IgD-negative memory B cell (primary cell): ENCODE measurements at places on chromosomes 16 and 17. TPM values are rescaled to one million over a fixed set of nuclear protein-coding genes. Genes with fewer than 3 reads are reported as not detected.

TEDC2 gene
- 1.0 TPM for polyA plus RNA-seq

KRT27 gene
- not detected for polyA plus RNA-seq

KRT32 gene
- not detected for polyA plus RNA-seq

CDH16 gene
- not detected for polyA plus RNA-seq

TEKT5 gene
- polyA plus RNA-seq: not detected
